ENCODE measurements at places on chromosomes 6 and 20. TPM values are rescaled to one million over a fixed set of nuclear protein-coding genes. Genes with fewer than 3 reads are reported as not detected.

EFCAB8 gene
- under 0.01 TPM for total RNA-seq

RNF8 gene
- total RNA-seq: 5.7 TPM

PPP1R11 gene
- total RNA-seq: 35.2 TPM

CENPW gene
- total RNA-seq: 3.9 TPM

GRM1 gene
- 0.25 TPM for total RNA-seq

OVOL2 gene
- total RNA-seq: not detected

MTCH1 gene
- total RNA-seq: 201 TPM

CLDN20 gene
- total RNA-seq: not detected

LINC00237 gene
- not detected for total RNA-seq

BCAS4 gene
- 24.2 TPM for total RNA-seq

CD24 gene
- 1,378 TPM for total RNA-seq

MEI4 gene
- not detected for total RNA-seq

TREM2 gene
- total RNA-seq: not detected

RIPOR3 gene
- 0.63 TPM for total RNA-seq

CALHM6 gene
- total RNA-seq: 1.6 TPM

VGLL2 gene
- 0.13 TPM for total RNA-seq

CASS4 gene
- 0.38 TPM for total RNA-seq

CLIC5 gene
- total RNA-seq: 0.49 TPM

SH3BGRL2 gene
- 6.7 TPM for total RNA-seq

ZNF311 gene
- 0.49 TPM for total RNA-seq

TREM1 gene
- not detected for total RNA-seq

OOEP gene
- not detected for total RNA-seq

MED23 gene
- 14.0 TPM for total RNA-seq

GHRH gene
- not detected for total RNA-seq

TAAR6 gene
- total RNA-seq: not detected
